ENCODE measurements at places on chromosomes 1 and 21.
A peak's percentile ranks its signal among the peaks of the same experiment; 100 is the strongest.

DNA sequence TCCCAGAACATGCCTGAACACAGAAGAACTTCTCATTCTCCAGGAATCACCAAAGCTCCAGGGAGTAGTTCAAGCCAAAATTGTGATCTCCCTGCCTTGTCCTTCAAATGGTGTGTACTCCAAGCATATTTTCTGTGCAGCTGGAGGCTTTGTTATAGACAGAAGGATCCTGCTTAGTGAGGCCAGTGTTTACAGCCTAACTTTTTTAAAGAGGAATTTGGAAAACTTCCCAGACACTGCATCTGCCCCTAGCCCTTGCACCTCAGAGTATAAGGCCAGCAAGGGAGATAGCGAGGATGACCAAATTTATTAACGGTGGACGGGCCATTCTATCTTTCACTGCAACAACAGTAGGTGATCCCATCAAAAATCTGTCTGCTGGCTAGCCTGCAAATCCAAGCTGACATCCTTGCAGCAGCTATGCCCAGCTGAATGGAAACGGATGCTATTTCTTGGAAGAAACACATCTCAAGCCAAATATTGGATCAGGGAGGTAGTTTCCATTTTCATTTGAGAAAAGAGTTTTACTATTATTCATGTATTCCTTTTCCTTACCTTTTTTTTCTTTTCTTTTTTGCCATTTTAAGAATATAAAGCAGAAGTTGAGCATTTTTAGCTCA lies 249.8 kb downstream of the USH2A start:
- no peak for DNase-seq

DNA sequence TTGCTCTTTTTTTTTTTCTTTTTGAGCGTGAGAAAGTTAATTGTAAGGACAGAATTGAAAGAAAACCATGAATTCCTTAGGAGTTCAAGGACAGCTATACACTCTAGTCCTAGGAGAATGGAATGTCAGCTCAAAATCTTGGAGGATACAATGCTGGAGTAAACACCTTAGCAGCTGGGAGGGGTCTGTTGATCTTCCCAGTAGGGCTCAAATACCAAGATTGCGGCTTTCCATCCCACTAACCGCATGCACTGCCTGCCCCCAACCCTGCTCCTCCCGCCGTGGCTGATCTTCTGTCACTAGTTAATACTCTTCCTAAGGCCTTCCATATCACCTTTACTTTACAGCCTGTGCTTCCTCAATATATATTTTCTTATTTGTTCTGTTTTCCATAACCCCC lies 2.6 kb upstream of the PDC start:
- no peak for DNase-seq

DNA sequence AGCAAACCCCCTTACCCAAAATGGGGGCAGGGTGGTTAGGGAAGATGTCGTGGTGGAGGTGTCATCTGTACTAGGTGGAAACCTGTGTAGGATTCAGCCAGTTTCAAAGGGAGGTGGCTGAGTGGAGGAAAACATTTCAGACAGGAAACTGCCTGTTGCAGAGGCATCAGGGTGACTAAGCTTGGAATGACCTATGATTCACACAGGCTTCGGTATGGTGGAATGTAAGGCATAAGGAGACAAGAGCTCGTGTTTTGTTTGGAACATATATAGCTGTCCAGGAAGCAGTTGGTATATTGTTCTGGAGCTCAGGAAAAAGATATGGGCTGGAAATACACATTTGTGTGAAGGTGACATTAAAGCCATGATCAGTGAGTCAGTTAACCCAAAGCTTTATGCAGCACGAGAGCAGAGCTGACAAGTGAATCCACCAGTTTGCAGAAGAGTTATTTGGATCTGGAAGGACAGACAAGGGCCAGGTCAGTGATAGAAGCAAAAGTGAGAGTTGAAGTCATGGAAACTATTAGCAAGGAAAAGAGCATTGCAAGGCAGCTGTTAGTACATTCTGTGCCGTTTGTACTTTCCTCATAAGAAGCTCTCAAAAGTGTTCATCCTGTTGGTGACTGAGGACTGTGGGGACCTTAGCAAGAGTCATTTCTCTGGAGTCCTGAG lies 12.2 kb downstream of the UTP25 start:
- DNase-seq: no peak

DNA sequence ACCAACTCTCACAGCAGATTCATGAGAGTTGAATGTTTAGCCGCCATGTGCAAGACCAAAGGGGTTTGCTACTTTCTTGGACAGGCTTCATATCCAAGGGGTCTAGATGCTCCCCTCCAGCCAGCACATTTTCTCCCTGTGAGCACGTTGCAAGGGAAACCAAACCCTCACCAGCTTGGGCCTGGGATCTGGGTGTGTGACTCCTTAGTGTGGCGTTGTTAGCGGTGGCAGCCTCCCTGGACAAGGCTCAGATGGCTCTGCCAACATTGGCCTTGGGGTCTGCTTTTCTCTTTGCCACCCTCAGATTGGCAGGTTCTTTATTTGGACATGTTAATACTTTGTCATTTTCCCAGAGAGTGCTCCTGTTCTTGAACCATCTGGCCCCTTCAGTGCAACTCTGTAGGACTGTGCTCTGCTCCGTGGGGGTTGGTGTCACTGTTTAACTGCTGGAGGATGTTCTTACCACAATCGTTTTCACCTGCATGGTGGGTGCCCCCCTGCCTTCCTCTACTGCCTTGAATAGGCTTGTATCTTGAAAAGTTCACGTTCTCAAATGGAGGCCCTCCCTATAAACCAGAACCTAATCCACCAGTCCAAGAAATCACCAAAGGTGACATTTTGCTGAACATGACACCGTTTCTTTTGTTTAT lies 13.4 kb downstream of the ABCG1 start:
- no peak for DNase-seq

DNA sequence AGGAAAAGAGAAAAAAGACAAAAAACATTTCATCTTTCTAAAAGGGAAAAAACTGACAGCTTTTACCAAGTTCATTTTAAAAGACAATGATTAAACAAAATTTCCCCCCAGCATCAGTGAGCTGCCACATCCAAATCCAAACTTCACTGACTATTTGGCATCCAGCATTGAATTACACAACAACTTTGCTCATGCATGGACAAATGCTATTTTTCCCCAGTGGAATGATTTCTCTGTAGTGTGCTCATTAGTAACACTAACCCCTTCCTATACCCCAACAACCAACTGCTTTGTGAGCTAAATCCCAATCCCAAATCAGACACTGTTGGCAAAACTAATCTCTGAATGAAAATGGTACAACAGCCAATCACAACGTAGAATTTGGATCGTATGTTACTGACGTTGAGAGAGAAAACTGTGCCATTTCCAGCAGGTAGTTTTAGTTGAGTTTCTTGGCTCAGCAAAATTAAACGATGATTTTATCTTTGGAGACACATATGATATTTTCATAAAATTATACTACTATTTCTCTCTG lies 37.9 kb downstream of the PIK3R3 start:
- DNase-seq: no peak

GRCh38 chr1:117894078-117894477 lies 35.3 kb downstream of the GDAP2 start:
- DNase-seq: no peak

- DNase-seq: no peak
Measured at GRCh38 chr1:14955402-14955801, 198.1 kb upstream of the TMEM51 start.

- DNase-seq: peak; percentile 20
Measured at GRCh38 chr1:43348809-43349593, 9.8 kb upstream of the CDC20 start.

GRCh38 chr1:226714148-226714547 lies 24.9 kb downstream of the ITPKB start:
- no peak for DNase-seq

GRCh38 chr1:162381383-162381782 lies at the start of gene C1orf226:
Gene C1orf226, plus strand, starts transcription at chr1:162381728. Its CDS starts 174 bp downstream, at chr1:162381902.
- DNase-seq: no peak

DNA sequence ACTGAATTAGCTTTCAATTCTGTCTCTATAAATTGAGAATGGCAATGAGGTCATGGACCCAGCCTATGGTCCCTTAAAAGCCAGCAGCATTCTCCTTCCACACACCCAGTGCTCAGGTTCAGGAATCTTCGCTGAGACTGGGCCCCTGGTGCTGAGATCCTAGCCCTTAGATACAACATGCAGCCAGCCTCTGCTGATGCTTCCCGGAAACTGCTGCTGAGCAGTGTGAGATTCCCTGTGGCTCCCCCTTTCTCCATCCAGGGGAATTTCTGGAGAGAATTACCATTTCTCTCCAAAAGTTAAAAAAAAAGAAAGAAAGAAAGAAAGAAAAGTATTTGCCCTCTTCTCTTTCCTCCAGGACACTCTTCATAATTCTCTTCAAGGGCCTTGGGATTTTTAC lies 31.7 kb upstream of the RALGPS2 start:
- DNase-seq: no peak

GRCh38 chr1:55854911-55855310 lies 639.7 kb upstream of the USP24 start:
- no peak for DNase-seq

DNA sequence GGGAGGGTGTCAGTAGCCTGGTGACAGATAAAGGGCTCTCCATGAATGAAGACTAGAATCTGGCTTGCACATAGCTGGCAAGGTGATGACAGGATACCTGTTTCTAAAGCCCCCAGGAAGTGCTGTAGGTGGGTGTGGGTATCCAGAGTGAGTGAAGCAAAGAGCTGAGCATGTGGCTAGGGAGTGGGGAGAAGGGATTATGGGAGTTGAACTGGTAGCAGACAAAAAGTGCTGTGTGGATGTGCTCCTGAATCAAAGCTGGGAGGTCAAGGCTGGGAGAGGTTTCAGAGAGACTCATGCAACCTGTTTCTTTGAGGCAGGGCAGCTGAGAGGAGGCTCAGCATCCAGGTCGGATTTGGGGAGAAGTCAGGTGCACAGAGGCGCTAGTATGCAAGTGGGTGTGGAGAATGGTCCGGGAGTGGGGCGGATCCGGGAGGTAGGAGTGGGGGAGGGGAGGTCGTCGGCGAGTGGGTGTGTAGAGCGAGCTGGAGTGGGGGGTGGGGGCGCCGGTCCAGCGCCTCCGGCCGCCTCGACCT lies 600 bp downstream of the ASTN1 start:
- no peak for DNase-seq

GRCh38 chr21:45338311-45339017 lies 50.8 kb upstream of the POFUT2 start:
- no peak for DNase-seq

- DNase-seq: no peak
Measured at GRCh38 chr1:240739139-240739538, 127.2 kb upstream of the GREM2 start.

GRCh38 chr21:43208561-43209332 lies 39.9 kb downstream of the CRYAA start:
- no peak for DNase-seq

GRCh38 chr1:110746644-110747259 lies 72.0 kb upstream of the KCNA3 start:
- no peak for DNase-seq

DNA sequence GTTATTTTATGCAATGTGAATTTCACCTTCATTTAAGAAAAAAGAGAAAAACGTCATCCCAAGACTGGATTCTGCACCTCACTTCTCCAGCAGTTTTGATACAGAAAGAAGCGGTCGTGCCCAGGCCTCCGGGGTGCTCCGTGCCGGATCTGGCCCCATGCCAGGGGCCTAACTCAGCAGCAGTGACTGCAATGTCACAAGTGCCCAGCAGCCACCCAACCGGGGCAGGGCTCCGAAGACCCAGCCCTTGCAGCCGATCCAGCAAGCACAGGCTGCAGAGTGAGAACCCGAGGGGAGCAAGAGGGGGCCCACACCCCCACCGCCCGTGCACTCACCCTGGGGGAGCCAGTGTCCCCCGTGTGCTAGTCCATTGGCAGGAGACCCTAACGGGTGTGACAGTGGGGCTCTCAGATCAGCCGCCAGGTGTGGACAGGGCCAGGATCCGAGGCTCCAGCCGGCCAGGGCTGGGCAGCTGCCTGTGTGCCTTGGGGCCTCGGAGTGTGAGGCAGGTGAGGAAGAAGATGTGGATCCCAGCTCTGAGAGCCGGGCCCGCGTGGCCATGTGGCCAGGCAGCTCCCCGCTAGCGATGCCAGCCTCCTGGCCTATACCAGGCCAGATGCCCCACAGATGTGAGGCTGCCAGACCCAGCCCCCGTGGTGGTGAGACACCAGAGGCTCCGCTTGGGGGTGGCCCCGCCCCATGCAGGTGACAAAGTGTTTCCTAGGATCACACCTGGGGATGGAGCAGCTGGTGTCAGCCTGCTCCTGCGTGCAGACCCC lies 60.6 kb downstream of the MEGF6 start:
- no peak for DNase-seq

GRCh38 chr1:245085508-245086095 lies 69.2 kb upstream of the KIF26B start:
- no peak for DNase-seq

- no peak for DNase-seq
Measured at GRCh38 chr1:162966613-162967012, 102.5 kb upstream of the RGS4 start.

DNA sequence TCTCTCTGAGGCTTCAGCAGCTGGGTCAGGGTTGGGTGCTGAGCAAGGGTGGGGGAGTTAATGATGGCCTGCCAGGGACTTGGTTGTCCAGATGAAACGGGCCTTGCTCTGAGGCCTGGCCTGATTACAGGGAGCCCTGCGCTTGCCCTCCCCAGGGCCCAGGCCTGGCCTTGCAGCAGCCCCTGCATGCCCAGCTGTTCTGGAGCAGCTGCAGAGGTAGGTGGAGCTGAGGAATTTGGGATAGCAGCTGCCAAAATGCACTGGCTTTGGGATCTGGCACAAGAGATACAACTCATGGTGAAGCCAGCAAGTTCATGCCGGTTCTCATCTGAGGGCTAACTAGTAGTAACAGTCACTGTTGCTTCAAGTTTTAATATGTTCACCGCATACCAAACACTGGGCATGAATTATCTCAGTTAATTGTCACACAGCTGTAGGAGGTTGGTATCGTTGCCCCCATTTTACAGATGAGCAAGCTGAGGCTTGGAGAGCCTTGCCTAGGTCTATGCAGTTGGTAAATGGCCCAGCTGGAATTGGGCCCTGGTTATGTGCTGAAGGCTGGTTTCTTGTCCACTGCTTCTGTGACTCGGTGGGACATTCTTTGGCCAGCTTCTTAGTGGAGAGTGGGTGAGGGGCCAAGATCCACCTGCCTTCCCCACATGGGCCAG lies 7.3 kb upstream of the SERINC2 start:
- no peak for DNase-seq

DNA sequence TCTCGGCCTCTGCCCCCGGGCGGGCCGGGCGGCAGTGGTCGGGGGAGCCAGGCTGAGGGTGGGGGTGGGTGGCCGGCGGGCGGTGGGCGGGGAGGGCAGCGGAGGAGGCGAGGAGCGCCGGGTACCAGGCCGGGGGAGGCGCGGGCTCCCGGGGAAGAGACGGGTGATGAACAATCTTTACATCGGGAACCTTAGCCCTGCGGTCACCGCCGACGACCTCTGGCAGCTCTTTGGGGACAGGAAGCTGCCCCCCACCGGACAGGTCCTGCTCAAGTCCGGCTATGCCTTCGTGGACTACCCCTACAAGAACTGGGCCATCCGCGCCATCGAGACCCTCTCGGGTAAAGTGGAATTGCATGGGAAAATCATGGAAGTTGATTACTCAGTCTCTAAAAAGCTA lies 112.5 kb downstream of the NBPF12 start:
- no peak for DNase-seq

GRCh38 chr1:41615981-41616380 lies 131.5 kb upstream of the EDN2 start:
- DNase-seq: no peak
